ENCODE measurements at places on chromosomes 12 and 14.

GRCh38 chr12:74490390-74491064 lies 47.1 kb upstream of the ATXN7L3B start:
- DNase-seq: no peak

DNA sequence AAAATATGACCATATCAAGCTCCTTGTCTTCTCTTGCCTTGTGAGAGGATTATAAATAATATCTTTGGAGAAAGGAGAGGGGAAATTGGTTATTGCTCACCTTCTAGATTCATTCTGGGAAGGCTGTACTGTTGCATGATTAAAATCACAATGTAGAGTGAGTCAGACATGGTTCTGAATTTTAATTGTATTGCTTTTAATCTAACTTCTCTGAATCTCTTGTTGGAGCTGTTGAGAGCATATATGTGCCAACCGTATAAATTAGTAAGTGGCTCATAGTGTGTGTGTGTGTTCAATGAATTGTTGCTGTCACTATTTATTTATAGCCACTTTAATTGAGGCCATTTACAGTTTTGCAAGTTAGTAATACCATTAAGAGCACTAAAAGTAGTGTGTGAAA lies 56.1 kb downstream of the KCNJ8 start:
- no peak for DNase-seq

DNA sequence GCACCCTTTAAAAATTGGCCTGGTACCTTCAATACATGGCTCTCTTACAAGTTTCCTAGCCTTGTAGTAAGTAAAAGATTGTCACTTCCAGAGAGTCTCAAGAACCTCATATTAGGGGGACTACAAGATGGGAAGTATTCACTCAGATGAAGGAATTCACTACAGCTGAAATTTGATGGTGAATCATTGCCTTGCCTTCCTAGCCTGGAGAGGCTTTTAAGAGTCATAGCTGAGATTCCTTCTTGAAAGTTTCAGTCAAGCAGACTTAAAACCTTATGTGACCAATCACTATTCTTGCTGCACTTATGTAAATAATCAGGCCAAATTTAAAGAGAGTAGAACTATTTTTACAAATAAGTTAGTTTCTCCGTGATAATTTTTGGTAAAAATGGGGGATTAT lies 451.6 kb downstream of the TRHDE start:
- no peak for DNase-seq

DNA sequence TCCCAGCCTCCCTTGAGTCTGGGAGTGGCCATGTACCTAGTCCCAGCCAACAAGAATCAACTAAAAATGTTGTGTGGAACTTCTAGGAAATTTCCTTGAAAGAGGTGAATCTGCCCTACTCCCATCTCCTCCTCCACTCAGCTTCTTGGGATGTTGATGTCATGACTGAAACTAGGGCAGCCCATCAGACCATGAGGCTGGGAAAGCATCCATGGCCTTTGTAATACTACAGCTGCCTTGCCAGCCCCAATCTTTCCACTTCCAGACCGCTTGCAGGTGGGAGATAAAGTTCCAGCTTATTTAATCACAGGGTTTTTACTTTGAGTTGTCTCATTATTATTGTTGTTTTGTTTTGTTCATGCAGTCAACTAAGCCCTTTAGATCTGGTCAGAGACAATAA lies 170.3 kb upstream of the LMNTD1 start:
- DNase-seq: no peak

- DNase-seq: no peak
These were observed 99.0 kb downstream of the SAMD4A start for GRCh38 chr14:54665946-54666345.

- DNase-seq: no peak
These were observed 16.1 kb upstream of the NUDT14 start for GRCh38 chr14:105197211-105197641.

DNA sequence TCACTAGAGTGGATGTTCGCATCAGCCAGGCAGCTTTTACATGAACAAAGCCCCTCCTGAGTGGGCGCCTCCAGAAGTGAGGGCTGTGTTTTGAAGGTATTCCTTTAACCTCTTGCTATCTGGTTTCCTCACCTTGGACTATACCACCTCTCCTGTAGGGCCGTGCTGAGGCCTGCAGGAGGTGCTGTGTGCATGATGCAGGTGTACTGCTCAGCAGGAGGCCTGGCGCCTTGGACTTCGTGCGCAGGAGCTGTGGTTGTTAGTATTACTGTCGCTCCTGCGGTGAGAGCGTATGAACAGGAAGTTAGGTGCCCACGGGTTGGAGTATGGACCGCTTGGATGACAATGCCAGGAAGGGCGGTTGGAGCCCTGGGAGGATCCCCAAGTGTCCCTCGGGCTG lies 130.7 kb downstream of the TSPAN9 start:
- DNase-seq: no peak

- peak; percentile 69 for DNase-seq
These were observed 5.5 kb downstream of the ITGA5 start for GRCh38 chr12:54413284-54414190.

GRCh38 chr14:69460093-69460701 lies 24.3 kb upstream of the PLEKHD1 start:
- peak; percentile 51 for DNase-seq

- DNase-seq: peak; percentile 71
These were observed 633 bp downstream of the STX2 start for GRCh38 chr12:130838284-130838950.

GRCh38 chr14:64293976-64294671 lies at the start of gene ESR2:
ESR2 (minus strand) TSS chr14:64294371; CDS start chr14:64282985, 11,386 bp downstream.
- DNase-seq: peak; percentile 58

- no peak for DNase-seq
These were observed 222.1 kb upstream of the HMGA2 start for GRCh38 chr12:65602253-65602609.

DNA sequence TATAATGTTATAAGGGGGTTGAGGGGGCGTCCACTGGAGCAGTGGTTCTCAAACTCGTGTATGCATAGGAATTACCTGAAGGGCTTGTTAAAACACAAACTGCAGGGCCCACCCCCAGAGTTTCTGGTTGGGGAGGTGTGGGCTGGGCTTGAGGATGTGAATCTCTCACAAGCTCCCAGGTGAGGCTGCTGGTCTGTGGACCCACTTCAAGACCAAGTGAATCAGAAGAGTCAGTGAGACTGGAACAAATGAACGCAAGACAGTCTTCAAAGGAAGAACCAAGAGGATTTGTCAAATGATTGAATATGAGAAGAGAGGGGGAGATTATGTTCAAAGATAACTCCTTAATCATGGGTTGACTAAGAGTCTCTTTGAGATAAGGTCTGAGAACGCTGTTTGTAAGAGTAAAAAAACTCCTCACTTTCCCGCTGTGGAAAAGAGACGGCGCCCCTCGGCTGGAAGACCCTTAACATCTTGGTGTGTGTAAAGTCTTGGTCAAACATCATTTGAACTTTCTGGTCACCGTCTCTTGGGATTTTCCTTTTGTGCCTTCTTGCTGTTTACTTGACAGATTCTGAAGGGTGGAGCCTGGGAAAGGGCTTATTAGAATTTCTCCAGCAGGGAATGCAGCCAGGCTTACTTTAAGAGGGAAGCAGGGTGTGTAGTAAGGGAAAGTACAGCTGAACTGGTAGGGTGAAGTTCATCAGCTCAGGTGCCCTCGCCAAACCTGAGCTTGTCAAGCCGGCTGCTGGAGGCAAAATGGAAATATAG lies 5.3 kb upstream of the FOXN3 start:
- peak; percentile 69 for DNase-seq

- DNase-seq: no peak
These were observed 42.0 kb downstream of the PPP1R36 start for GRCh38 chr14:64591809-64592208.

GRCh38 chr14:103442288-103442687 lies 57.1 kb downstream of the MARK3 start:
- no peak for DNase-seq

DNA sequence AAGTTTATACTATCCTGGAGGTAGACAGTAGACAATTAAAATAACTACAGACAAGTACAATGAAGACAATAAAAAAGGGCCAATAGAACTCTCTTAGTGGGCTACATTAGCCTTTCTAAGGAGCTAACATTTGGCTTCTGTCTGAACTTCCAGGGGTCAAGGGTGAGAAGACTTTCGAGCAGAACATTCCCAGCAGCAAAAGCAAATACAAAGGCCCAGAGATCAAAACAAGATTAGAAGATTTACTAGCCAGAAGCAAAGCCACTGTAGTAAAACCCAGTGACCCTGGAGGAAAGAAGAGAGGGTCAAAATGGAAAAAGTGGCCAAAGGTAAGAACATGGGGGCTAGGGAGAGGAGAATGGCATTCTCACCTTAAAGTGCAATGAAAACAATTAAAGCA lies 63.2 kb downstream of the ATP2B1 start:
- DNase-seq: no peak

DNA sequence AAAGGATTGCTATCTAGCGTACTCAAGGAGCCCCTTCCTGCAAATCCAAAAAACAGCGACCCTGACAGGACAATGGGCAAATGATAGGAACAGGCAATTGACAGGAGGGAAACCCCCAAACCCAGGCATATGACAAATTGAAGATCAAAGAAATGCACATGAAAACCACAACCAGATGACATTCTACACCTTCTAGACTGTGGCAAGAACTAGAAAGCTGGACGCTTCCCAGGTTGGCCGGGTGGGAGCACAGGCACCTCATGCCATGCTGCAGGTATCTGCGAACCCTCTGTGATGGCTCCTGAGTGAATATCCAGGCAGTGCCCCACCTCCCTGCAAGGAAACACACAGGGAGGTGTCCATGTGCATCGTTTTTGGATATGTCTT lies 37.1 kb downstream of the CMKLR1 start:
- no peak for DNase-seq

DNA sequence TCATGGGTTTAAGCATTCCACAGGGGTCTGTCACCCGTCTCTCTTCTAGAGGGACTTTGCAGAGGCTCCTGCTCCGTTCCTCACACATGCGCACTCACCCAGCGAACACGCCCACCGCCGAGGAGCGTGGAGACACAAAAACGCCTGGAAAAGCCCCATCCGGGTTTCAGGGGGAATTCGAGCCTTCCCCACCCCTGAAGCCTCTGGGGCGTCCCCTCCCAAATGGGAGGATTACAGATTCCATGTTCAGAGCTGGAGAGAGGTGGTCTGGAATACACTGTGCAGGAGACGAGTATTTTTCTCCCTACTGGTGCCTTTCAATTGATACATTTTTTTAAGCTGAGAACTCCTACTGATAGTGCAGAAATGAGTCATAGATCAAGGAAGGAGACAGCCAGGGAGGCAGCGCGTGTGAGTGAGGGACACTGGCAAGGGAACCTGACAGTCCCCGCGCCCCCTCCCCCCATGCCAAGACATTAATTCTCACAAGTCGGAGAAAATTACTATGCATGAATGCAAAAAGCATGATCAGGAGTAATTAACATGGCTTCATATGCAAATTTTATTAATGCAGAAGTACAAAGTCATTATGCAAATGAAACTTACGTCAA lies 36.9 kb downstream of the BCL11B start:
- DNase-seq: peak; percentile 83

GRCh38 chr14:58713677-58714076 lies 75.9 kb downstream of the DACT1 start:
- DNase-seq: no peak

GRCh38 chr14:69841656-69842055 lies 37.6 kb upstream of the SMOC1 start:
- no peak for DNase-seq

DNA sequence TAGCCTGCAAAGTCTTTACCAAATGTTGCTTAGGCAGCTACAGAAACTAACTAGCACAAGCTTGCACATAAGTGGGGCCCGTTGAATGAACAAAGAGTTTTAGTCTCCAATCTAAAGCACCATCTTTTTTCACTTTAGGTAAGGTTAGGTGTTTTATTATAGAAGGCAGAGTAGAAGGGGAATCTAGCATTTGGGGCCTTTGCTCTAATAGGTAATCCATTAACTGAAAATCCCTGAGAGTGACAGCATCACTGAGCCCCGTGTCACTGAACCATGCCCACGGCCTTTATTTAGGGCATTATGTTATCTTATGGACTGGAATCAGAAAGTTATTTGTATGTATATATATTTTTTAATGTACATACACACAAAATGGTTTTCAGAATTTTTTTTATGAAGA lies 25.1 kb downstream of the CPNE8 start:
- no peak for DNase-seq

All from activated T-cell treated with anti-CD3 and anti-CD28 coated beads, Interleukin-2, amount 50 U/mL, for 24 hours (primary cell).